ENCODE measurements at places on chromosomes 1 and 21.

- no peak for DNase-seq
Measured at GRCh38 chr1:178150610-178151009, 56.7 kb downstream of the RASAL2 start.

DNA sequence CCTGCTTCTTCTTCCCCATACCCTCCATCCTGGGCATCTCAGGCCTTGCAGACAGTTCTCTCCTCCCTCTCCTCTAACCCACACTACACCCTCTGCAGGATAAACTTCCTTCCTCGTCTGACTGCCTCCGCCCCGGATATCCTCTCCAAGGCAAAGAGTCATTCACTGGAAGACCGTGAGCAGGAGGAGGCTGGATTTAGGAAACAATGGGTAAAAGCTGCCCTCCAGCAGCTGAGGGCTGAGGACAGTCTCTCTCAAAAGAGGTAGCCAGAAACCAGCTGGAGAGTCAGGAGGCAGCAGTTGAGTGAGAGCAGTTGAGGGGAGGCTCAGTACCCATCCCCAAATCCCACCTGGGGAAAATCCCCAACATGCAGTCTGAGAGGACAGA lies 1.4 kb downstream of the CSRP1 start:
- DNase-seq, result no peak

DNA sequence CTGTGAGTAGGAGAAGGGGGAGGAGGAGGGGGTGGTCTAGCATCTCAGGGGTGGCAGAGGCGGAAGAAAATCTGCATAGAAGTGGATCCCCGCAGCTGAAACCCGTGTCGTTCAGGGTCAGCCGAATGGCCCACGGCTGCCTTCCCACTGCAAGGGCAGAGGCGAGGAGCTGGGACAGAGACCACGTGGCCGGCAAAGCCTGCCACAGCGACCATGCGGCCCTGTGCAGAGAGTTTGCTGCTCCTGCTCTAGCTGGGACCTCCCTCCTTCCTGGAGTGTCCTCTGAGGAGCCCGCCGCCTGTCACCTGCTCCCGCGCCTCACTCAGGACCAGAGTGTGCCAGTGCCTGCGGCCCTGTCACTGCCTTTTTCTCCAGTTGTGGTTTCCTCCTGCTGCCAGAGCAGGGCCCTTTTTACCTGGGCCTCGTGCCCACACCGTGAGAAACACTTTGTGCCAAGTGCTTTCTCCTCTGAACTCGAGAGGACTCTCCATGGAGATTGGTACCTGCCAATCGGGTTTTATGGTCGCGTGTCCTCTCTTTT lies 5.4 kb upstream of the TRPM2 start:
- no peak for DNase-seq

DNA sequence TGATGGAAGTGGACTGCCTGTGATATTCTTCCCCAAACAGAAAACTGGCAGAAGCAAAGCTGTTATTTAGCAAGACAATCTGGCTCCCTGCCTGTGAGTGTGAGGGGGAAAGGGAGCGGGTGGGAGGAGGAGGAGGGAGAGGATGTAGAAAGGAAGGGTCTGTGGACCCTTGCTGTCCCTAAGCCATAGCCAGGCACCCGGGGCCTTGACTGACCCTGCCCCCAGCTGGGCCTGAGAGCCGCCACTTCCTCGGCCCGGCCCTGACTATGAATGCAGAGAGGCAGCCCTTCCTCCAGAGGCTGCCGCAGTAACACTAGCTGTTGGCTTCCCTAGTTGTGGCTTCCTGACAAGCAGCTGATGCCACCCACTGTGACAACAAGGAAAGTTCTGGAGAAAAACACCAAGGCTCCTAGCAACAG lies 13.9 kb downstream of the PLA2G2F start:
- DNase-seq, result no peak

DNA sequence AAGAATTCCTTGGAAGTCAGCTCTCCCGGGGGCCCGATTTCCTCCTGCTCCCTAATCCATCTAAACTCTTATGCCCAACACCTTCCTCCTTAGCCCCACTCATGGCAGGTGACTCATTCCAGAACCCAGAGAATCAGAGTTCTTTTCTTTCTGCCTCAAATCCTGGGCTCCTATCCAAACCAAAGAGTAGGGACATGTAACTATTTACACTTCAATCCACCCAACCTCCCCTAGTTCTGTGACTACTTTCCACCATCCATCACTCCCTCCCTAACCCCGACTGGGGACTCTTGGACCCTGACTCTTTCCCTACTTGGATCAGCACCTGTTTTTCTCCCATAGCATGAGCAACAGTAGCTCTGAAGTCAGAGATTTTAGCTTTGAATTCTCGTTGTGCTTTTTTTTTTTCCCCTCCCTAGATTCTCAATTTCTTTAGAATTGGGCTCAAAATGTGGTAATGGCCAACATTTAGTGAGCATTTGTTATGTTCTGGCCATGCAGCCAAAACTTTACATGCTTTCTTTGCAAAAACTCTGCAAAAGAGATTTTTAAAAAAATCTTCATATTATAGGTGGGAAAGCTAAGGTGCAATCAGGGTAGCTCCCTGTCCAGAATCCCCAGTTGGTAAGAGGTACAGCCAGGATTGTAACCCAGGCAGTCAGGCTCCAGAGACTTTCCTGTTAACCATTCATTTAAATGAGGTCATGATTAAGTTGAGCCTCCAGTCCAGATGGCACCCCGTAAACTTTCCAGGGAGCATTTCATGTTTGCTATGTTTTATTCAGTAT lies 7.5 kb upstream of the CYP4A11 start:
- DNase-seq, result no peak

DNA sequence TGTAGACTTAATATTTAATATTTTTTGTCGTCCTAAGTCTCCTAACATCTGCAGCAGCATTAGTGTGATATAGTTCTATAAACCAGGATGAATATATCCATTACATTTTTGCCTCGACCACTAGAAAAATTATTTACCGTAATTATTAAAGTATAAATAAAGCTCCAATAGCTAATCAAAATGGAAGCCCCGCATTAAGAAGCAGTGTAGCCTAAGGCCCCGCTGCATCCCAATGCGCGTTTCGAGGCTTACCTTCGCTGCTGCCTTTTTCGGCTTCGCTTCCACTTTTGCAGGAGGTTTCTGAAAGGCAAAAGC lies 891 bp downstream of the HMGN1 start:
- no peak for DNase-seq

DNA sequence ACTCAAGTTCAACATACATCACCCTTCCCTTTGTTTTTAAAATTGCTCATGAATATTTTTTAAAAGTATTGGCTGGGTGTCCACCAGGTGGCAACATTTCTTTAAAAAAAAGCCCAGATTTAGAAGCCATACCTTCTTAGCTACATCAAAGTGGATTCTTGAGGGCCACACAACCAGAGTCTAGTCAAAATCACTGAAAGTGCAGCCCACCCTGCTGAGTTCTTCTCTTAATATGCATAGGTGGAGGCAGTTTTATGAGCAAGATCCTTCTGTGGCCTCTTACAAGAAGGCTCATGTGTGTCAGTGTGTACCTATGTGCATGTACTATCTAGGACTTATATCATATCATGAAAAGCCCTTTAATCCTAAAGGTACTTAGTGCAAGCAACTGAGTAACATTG lies 16.9 kb upstream of the GNG12 start:
- no peak for DNase-seq

DNA sequence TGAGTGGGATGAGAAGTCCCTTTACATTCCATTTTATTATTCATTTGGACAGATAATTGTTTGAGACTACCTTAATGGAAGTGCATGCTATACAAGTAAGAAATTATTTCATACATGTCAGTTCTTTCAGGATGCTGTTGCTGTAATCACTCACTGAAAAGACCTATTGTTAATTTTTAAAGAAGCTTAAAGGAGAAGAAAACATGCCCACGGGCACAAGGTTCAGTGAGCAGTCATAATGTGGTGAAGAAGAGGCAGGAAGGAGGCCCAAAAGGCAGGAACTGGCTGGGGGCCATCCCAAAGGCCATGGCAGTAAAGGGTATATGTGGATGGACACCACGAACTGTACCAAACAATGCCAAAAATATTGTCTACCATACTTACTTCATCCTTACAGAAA lies 206.0 kb downstream of the LYPLAL1 start:
- no peak for DNase-seq

Measured in effector CD8-positive, alpha-beta T cell (primary cell).